ENCODE measurements at places on chromosomes 12 and 14.

GRCh38 chr12:585062-586061 lies 77.9 kb downstream of the NINJ2 start:
- DNase-seq, result no peak

- peak; percentile 46 for DNase-seq
Observed at GRCh38 chr14:100988411-100988900, 84.9 kb upstream of the RTL1 start.

DNA sequence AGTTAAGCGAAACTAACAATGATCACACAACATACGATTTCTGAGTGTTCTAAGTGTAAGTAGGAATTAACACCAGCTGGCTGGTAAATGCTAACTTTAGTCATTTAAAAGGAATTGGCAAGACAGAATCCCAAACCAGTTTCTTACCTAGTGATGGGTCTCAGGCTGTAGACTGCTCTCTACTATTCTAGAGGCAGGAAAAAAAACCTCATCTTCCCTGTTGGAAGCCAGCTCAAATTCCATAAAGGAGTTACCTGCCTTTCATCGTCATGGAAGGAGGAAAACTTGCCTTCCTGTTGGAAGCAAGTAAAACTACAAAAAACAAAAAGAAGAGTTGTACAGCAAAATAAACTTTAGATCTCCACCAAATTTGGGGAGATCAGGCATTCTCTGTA lies 23.7 kb upstream of the SLC7A8 start:
- DNase-seq, result no peak

- DNase-seq, result no peak
Observed at GRCh38 chr14:60323199-60323896, 74.3 kb downstream of the PPM1A start.

- no peak for DNase-seq
Observed at GRCh38 chr14:94282991-94283723, 9.9 kb downstream of the SERPINA10 start.

GRCh38 chr12:123621101-123621500 lies 12.4 kb downstream of the EIF2B1 start:
- DNase-seq, result no peak

GRCh38 chr14:73755434-73756014 lies 41.3 kb upstream of the PNMA1 start:
- peak; percentile 47 for DNase-seq
